ENCODE measurements at places on chromosomes 11 and 22. TPM values are rescaled to one million over a fixed set of nuclear protein-coding genes. Genes with fewer than 3 reads are reported as not detected.

Gene MAPK8IP1
- 7.4 TPM for total RNA-seq

Gene HEPHL1
- not detected for total RNA-seq

Gene CST6
- total RNA-seq: 0.20 TPM

Gene SESN3
- 19.5 TPM for total RNA-seq

Gene SGSM1
- total RNA-seq: under 0.01 TPM

Gene OSM
- not detected for total RNA-seq

Gene FUT4
- total RNA-seq: 4.0 TPM

Gene OR8G1
- total RNA-seq: not detected

Gene TCN1
- total RNA-seq: not detected

Gene IGLL5
- total RNA-seq: not detected

Gene KCNE3
- total RNA-seq: 0.37 TPM

Gene LMF2
- 32.3 TPM for total RNA-seq

Gene ART5
- total RNA-seq: not detected

Gene IFITM10
- total RNA-seq: 0.73 TPM

Gene PNPLA3
- 10.6 TPM for total RNA-seq

Gene FANCF
- 9.0 TPM for total RNA-seq

Gene OR51B4
- total RNA-seq: not detected

Gene EHF
- not detected for total RNA-seq
